ENCODE measurements at places on chromosomes 3 and 15.

DNA sequence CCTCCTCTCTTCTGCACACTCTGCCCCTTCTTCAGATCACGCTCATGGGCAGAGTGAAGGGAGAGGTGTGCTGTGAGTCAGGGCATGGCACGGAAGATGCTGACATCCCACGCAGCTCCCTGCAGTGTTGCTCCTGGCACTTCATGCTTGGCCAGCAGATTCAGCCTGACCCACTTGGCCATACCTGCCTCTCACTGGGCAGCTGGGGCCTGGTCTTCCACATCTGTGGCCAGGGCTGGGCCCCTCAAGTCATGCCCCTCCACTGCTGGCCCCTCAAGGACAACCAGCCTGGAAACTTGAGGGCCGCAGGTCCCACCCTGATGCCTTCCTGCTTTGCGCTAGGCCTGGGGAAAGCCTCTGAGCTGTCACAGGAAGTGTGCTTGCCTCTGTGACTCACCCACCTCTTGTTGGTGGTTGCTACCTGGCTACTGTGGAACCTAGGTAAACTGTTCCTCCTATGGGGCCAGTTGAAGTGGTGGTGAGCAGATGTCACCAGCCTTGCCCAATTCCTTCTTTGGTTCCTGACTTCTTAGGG is 48.7 kb downstream of the BSN start:
- DNase-seq = peak; percentile 11

DNA sequence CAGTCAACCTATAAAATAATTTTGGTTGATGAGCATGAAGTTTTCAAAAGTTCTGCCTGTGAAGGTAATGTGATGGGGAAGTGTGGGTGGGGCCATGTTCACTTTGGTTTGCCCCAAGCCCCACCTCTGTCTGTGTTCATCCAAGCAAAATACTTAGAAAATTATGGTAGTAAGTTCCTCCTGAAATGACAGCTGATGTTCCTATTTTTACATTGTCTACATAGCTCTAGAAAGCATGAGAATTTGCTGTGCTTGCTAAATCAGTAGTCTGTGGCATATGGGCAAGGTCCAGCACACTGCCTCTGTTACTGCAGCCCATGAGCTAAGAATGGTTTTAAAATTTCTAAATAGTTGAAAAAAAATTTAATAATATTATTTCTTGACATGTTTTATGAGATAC is 21.9 kb upstream of the CP start:
- no peak for DNase-seq

- DNase-seq = no peak
Observed at GRCh38 chr15:59223736-59224135, 17.1 kb downstream of the LDHAL6B start.

GRCh38 chr3:55716611-55717225 is 229.6 kb upstream of the WNT5A start:
- DNase-seq = no peak

GRCh38 chr15:95929232-95929846 is 401.2 kb upstream of the NR2F2 start:
- no peak for DNase-seq

DNA sequence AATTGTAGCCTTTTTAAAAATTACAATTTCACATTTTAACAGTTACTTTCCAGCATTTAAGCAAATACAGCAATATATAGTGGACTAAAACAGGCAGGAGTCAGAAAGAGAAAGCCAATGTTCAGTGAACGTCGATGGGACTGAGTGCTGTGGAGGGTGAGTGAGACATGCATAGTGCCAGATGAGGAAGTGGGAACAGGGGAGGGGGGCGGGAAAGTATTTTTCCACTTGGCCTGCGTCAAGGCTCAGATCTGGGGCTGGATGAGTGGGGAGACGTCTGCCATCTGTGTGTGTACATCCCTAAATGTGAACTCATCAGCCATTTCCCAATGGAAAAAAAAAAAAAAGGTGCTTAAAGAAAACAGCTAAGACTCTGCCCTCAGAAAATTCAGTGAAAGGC is 19.2 kb upstream of the RAD18 start:
- DNase-seq = no peak

- DNase-seq = no peak
Observed at GRCh38 chr3:155024006-155024638, 56.0 kb upstream of the MME start.

- DNase-seq = peak; percentile 68
Observed at GRCh38 chr3:177610686-177611633, 413.7 kb upstream of the TBL1XR1 start.

DNA sequence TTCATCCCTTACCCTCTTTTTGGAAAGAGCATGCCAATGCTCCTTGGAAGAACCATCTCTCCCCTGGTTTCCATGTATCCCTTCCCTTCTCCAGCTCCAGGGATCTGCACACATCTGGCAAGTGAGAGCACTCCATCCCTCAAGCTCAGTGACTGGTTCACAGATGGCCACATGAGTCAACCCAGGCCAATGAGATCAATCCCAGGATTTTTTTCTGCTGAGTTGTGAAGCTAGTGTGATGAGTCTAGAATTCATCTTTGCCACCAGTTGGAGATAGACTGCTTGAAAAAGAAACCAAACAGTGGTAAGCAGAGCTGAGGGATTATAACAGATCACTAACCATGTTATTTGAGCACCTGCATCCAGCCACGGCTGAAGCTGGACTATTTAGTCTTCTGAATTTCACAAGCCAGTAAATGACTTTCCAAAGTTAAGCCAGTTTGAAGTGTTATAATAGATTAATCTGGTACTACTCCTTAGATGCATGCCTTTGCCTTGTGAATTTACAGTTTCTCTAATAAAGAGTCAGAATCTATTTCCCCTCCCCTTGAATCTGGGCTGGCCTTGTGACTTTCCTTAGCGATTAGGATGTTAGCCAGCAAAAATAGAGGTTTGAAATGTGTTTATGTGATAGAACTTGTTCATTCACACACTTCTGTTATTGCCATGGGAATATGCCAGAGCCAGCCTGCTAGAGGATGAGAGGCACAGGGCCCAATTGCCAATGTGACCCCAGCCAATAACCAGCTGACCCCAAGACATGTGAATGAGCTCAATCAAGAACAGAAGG is 159.8 kb downstream of the WNT5A start:
- DNase-seq = no peak

- DNase-seq = no peak
Observed at GRCh38 chr3:33099109-33099645, 2.2 kb upstream of the GLB1 start.

DNA sequence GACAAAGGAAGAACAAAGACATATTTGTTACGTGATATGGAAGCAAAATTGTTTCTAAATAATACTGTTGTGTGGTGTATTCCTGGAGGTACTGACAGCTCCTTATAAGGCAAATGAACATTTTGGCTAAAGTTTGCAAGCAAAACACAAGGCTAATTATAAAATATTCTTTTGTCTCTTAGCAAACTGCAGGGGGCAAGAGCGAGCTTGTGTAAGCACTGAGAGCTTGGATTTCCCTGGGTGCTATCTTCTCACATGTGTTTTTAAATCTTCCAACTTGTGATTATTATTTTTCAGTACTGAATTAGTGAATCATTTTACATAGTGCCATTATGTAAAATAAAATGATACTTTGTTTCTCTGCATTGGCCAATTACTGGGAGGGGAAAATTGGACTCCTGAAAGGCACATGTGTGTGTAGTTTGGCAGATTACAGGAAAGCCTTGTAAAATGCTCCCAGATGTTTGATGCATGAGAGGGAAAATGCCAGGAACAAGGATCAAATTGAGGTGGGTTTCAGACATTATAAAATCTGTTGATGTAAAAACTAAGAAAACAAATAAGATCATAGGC is 611.5 kb downstream of the AGBL1 start:
- peak; percentile 1 for DNase-seq

DNA sequence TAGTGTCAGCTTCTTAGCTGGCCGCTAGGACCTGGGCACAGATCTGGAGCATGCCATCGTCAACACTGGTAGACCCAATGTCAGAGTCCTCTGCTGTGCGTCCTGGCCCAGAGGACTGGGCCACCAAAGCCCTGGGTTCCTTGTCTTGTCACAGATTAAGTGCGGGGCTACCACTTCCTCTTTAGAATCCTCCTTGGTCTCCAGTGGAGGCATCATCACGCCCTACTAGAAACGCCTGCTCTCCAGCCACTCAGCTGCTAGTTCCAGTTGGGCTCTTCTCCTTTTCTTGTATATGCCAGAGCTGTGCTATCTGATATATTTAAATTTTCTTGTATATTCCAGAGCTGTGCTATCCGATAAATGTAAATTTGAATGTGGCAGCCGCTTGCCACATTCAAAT is 11.2 kb downstream of the PPCDC start:
- no peak for DNase-seq

- DNase-seq = no peak
Observed at GRCh38 chr3:2568929-2569328, 470.3 kb downstream of the CNTN4 start.

DNA sequence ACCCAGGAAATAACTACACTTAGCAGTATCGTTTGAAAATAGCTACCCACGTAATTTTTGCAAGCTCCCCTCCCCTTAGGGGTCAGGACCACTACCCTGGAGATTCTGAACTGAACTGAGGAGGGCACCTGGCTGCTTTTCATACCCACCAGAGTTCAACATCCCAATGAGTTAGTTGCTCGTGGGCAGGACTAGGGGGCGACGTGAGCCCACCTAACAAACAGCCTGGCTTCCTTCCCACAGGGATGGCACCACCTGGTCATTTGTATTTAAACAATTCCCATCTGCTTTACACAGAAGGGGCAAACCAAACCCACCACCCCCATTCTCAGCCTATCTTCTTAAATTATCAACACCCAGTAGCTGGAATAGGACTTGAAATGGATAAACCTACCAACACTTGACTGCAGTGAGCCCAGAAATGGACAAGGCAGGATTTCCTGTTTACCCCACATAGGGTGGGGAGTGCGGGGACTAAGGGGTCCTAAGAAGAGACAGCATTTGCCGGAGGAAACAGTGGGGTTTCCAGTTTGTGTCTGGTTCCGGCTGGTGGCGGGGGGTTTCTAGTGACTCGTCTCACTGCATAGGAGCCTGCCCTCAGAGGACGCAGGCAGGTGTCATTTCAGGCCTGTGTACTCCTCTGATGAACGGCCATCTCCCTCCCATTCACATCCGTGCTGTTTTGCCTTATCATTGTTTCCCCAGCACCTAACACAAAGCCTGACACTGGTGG is 11.6 kb upstream of the VGLL4 start:
- DNase-seq = no peak

- peak; percentile 93 for DNase-seq
Observed at GRCh38 chr15:71634820-71635560, 175.4 kb upstream of the NR2E3 start.

- no peak for DNase-seq
Observed at GRCh38 chr3:130960139-130960795, 66.4 kb downstream of the ASTE1 start.

GRCh38 chr3:51637941-51638471 is 33.0 kb upstream of the TEX264 start:
- peak; percentile 0 for DNase-seq

DNA sequence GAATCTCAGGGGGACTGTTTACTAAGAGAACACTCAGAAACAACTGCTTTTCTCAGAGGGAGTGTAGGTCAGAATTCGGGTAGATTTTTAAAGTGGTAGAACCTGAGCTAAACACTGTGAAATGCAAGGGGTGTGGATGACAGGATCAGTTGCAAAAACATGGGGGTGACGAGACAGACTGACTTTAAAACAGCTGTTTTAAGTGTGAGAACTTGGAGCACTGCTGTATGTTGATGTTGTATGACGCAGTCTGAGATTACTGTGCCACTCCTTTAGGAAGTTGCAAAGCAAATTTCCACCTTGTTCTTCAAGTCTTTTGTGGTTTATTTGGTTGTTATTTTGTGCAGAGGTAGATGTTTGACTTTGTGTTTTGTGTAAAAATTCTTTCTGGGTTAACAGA is 36.8 kb upstream of the DIPK2A start:
- DNase-seq = no peak

DNA sequence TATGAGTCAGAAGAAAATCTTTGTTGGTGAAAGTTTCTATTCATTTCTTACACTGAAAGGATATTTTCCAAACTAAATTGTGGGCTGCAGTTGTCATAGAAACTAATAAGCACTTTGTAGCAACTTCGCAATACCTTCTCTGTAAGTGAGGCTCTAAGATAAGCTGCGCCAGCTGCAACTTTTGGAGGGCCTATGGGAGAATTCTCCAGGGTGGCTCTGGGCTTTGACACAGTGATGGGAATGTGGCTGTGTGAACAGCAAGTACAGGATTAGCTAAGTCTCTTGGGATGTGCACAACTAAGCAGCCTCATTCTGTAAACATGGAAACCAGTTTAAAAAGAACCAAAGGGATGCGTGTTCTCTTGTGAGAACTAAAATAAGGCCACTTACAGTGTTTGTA is 124.6 kb upstream of the SGO1 start:
- no peak for DNase-seq

- DNase-seq = no peak
Observed at GRCh38 chr3:32593903-32594525, 23.4 kb upstream of the DYNC1LI1 start.

- no peak for DNase-seq
Observed at GRCh38 chr3:63800097-63800496, 19.0 kb upstream of the C3orf49 start.

DNA sequence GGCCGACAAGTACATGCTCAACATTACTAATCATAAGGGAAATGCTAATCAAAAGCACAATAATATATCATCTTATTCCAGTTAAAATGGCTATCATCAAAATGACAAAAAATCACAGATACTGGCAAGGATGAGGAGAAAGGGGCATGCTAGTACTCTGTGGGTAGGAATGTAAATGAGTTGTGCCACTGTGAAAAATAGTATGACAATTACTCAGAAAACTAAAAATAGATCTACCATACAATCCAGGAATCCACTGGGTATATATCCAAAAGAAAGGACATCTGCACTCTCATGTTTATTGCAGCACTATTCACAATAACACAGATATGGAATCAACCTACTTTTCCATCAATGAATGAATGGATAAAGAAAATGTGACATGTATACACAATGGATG is 1256.5 kb downstream of the SI start:
- no peak for DNase-seq

- no peak for DNase-seq
Observed at GRCh38 chr3:11909726-11910125, 63.0 kb upstream of the TAMM41 start.

GRCh38 chr15:36364377-36364776 is 215.0 kb upstream of the CDIN1 start:
- no peak for DNase-seq

DNA sequence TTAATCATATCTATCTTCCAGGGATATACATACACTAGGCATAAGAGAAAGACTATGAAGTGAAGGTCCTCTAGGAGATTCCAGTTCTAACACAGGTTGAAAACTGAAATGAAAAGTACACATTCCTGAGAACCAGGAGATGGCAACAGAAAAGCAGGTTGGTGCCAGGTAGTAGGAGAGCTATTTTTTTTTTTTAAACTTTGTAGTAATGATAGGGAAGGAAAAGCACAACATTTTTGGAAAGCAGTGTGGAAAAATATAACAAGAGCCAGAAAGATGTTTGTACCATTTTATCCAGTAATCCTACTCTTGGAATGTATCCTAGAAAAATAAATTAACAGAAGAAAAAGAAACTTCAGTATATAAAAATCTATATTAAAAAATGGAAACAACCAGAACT is 189.9 kb downstream of the DTWD1 start:
- no peak for DNase-seq
